ENCODE measurements at places on chromosomes 13 and 19.
A peak's percentile ranks its signal among the peaks of the same experiment; 100 is the strongest.

DNA sequence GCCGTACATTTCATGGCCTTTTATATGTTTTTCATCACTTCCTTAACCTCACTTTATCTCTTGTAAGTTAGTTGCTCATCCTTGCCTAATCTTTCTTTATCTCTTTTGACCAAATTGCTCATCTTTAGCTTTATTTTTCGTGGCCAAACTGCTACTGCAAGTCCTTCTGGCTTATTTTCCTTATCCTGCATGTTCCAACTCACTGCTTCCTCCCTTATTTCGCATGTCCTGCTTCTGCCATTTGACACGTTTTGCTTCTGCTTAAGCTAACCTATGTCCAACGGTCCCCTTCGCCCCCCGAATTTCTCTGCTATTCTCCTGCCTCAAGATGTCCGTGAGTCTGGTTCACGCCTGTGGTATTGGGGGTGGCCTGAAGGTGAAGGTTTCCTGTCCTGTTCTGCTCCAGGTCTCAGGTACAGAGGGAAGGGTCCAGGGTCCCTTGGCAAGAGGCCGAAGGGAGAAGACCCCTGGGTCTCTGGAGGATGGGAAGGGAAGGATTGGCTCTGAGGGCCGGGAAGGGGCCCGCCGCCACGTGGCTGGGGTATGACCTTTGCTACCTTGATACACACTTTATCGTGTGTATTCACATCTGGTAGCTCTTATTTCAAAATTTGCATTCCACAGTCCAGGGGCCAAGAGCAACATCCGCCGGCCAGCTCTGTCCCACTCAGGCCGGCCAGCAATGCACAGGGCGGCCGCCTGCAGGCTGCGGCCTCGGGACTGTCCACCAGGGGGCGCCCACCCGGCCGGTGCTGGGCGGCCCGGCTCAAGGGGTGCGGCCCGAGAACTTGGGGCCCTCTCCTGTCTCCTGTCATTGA lies 2.9 kb upstream of the C19orf85 start:
- peak; percentile 62 for DNase-seq

GRCh38 chr13:71754407-71754974 lies 112.5 kb downstream of the DACH1 start:
- no peak for DNase-seq

- DNase-seq: no peak
Measured at GRCh38 chr13:45873491-45874325, 22.2 kb upstream of the SIAH3 start.

DNA sequence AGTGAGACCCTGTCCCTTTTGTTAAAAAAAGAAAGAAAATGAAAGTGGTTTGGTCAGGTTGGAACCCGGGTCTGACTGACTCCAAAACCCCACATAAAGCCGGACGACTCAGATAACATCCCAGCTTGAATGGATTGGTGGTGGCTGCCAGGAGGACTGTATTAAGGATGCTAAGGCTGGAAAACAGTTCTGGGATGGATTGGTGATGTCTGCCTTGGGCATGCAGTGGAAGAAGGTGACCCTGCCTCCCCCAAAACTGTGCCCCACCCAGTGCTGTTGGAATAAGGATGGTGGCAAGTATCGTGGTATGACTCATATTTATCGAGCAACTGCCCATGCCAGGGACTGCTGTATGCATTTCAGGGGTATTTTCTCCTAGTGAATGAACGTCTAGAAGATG lies 18.5 kb upstream of the COLGALT1 start:
- no peak for DNase-seq

GRCh38 chr19:21434967-21435544 lies 38.1 kb downstream of the ZNF493 start:
- DNase-seq: no peak

- peak; percentile 45 for DNase-seq
Measured at GRCh38 chr19:4597975-4598671, 38.6 kb upstream of the SEMA6B start.

GRCh38 chr19:47430041-47430802 lies 10.9 kb upstream of the MEIS3 start:
- no peak for DNase-seq

- no peak for DNase-seq
Measured at GRCh38 chr13:49561062-49561410, 24.3 kb downstream of the RCBTB1 start.

GRCh38 chr19:17948931-17949930 lies 16.4 kb downstream of the CCDC124 start:
- no peak for DNase-seq

- peak; percentile 54 for DNase-seq
Measured at GRCh38 chr13:94674609-94675348, 37.6 kb downstream of the SOX21 start.

- no peak for DNase-seq
Measured at GRCh38 chr13:27617881-27618321, 2.4 kb downstream of the LNX2 start.

DNA sequence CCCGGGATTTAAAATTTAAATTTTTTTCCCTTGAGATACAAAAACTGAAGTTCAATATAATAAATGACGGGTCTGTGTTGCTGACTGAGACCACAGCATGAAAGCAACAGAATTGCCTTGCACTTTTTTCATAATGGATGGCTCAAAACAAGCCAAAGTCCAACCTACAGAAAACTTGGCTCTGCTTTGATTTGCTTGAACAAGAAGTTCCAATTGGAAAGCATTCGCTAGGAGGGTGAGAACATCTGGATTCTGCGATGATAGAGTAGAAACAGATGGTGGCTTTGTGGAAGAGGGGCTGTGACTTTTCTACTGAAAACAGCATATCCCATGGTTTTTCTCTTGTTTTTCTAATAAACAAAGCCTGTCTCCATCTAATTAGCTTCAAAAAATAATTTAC lies 46.4 kb downstream of the THSD1 start:
- no peak for DNase-seq

- no peak for DNase-seq
Measured at GRCh38 chr19:55962186-55962585, 14.6 kb downstream of the NLRP8 start.

- DNase-seq: no peak
Measured at GRCh38 chr13:35210261-35210660, 266.2 kb downstream of the MAB21L1 start.

GRCh38 chr19:50501186-50501567 lies 9.8 kb downstream of the JOSD2 start:
- no peak for DNase-seq

GRCh38 chr13:77425705-77426104 lies 98.8 kb upstream of the MYCBP2 start:
- DNase-seq: no peak

GRCh38 chr19:16358456-16358855 lies 33.8 kb downstream of the KLF2 start:
- DNase-seq: no peak

DNA sequence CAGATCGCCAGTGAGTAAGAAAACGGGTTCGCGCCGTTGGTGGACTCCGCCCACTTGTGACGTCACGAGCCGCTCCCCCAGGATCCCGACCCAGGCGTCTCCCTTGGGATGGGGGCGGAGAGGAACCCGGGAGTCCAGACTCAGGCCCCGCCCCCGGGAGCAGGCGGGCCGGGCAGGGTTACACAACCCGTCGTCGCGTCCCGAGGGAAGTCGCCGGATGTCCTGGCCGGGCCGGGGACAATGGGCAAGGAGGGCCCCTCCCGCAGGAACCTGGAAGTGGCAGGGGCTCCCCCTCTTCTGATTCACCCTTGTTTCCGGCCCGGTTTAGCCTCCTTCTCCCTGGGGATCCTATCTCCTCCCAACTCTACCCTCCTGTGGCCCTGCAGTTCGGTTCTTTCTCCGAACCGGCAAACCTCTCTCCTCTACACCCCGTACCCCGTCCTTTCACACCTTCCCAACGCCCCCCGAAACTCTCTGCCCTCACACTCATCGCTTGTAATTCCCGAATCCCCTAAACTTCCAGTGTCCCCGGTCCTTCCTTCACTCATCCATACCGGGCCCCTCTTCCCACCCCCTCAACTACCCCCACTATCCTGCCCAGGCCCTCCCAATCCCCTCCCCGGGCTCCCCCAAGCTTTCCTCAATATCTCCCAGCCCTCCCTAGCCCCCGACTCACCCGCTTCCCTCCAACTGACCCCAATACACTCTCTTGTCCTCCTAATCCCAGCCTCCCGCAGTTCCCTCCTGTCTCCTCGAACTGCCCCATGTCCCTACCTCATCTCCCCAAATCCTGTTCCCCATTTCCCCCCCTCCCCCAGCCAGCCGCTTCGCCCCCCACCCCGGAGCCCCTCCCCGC lies 20.0 kb upstream of the ERCC1 start:
- peak; percentile 43 for DNase-seq

- no peak for DNase-seq
Measured at GRCh38 chr19:18815673-18816072, 16.1 kb upstream of the UPF1 start.

DNA sequence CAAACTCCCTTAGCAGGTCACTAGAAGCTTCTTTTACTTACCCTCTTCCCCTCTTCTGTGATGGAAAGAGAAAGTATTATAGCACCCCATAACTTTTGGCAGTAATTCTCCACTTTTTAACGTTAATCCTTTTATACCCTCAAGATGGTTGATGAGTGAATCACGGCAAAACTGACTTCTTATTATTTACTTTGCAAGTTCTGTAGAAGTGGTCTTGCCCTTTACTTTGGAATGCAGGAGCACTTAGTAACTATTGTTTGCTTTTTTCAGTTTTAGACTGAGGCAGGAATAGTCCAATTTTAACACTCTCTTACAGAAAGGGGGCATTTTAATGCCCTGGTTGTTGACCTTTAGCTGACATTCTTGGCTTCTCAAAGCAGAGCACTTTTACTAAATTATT lies 260.1 kb downstream of the LMO7 start:
- no peak for DNase-seq

- no peak for DNase-seq
Measured at GRCh38 chr13:109272595-109273325, 513.6 kb downstream of the IRS2 start.

- no peak for DNase-seq
Measured at GRCh38 chr19:18992696-18993095, 40.6 kb downstream of the SUGP2 start.

DNA sequence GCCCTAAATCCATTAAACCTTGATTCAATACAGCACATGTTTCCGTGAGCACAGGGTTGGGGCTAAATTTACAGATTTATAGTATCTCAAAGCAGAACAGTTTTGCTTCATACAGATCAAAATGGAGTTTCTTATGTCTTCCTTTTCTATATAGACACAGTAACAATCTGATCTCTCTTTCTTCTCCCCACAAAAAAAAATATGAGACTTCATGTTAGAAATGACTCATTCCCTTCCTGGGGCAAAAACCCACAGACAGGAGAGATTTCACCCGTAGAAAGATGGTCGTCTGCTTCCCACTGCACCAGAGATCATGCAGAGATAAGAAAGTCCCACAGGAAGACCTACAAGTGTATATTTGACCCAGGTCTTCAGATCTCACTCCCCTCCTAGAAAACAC lies 7.7 kb upstream of the ZNF611 start:
- DNase-seq: no peak

GRCh38 chr19:35034005-35034502 lies 3.8 kb downstream of the SCN1B start:
- no peak for DNase-seq

- DNase-seq: no peak
Measured at GRCh38 chr13:31957772-31958171, 73.8 kb upstream of the FRY start.

DNA sequence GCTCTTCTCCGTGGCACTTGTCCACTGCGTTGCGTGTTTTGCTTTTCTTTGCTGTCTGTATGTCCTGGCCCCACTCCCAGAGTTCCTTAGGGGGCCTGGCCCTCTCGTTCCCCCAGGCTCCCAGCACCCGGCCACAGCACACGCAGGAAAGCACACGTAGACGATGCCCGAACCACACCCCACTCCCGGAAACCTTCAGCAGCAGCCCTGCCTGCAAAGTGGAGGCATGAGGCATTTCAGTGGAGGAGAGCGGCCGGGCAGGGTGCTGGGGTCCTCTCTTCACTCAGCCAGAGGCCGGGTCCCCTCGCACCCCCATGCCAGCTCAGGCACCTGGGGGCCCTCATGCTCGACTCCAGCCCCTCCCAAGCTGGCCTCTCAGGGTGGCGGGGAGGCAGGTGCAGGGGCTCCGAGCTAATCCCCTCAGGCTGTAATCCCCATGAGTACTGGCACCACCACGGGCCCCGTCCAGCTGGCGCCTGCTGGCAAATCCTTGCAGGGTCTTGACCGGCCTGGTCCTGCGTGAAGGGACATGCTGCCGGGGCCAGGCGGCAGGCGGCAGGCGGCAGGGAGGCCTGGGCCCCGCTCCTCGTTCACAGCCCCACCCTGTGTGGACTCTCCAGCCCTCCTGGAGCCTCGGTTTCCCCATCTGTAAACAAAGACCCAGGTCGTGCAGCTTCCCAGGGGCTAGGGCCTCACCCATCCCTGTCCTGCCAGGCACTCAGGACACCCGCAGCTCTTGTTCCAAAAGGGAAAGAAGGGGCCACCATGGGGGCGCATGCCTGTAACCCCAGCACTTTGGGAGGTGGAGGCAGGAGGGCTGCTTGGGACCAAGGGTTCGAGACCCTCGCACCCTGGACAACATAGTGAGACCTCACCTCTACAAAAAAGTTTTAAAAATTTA lies 7.0 kb downstream of the PIP5K1C start:
- DNase-seq: no peak

DNA sequence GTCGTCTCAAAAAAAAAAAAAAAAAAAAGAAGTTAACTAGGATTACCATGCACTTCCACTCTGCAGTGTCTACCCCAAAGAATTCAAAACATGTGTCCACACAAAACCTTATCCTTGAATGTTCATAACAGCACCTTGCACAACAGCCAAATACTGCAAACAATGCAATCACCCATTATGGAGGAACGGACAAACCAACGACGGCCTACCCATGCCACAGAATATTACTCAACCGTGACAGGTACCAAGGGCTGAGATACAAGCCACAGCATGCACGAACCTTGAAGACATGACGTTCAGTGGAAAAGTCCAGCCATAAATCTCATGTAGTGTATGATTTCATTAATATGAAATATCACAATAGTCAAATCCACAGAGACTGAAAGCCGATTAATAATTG lies 3.0 kb upstream of the SHISA7 start:
- no peak for DNase-seq

GRCh38 chr13:92573467-92574057 lies 653.0 kb upstream of the GPC6 start:
- DNase-seq: no peak

- DNase-seq: no peak
Measured at GRCh38 chr19:57576661-57577060, 2.0 kb downstream of the ZNF416 start.

GRCh38 chr13:110230661-110231347 lies 76.2 kb downstream of the COL4A1 start:
- DNase-seq: no peak

GRCh38 chr19:14758816-14759215 lies 19.5 kb downstream of the ADGRE2 start:
- no peak for DNase-seq

GRCh38 chr13:42367831-42368230 lies 95.9 kb downstream of the AKAP11 start:
- no peak for DNase-seq

GRCh38 chr13:92221916-92222315 lies 823.5 kb downstream of the GPC5 start:
- no peak for DNase-seq

Data from activated CD4-positive, alpha-beta T cell treated with anti-CD3 and anti-CD28 coated beads, Interleukin-2, amount 50 U/mL, for 1 hour (primary cell).